Hepatic stellate cell (primary cell): ENCODE measurements at places on chromosomes 13 and 19.

DNA sequence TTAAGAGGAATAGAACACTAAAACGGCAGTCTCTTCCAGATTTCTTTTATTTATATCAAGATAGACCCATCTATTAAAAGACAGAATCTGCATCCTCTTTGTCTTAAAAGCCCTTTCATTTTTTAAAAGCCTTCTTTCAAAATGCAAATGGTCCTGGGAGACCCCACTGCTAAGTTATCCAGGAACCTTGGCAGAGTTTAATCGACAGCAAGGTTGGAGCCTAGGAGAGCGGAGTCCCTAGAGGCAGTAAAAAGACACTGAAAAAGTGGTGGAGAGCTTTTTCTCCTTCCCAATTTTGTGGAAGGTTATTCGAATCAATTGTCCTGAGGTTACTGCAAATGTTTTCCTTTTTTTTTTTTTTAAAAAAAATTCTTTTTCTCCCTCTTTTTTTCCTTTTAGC lies 294.7 kb downstream of the NALCN start:
- no peak for DNase-seq

GRCh38 chr19:52191951-52192350 lies 2.1 kb downstream of the PPP2R1A start:
- DNase-seq: no peak

DNA sequence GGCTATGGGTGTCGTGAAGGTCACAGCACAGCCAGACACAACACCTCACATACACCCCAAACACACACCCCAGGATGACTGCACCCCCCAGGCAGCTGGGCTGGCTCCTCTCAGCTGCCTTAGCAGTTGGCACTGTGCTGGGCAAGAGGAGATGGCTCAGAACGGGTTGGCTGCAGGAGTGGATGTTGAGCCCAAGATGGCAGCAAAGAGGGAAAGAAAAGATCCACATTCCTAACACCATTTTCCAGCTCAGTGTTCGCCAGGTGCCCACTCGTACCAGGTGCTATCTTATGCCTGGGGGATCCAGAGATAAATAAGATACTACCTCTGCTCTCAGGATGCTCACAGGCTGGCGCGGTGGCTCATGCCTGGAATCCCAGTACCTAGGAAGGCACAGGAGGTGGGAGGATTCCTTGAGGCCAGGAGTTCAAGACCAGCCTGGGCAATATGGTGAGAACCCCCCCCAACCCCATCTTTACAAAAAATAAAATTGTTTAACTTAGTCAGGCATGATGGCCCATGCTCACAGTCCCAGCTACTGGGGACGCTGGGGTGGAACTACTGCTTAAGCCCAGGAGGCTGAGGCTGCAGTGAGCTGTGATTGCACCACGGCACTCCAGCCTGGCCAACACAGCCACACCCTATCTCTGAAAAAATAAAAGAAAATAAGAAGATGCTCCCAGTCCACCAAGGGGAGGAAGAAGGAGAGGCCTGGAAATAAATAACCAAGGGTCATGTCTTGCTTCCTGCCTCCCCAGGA lies 89.7 kb upstream of the ZNF507 start:
- no peak for DNase-seq

DNA sequence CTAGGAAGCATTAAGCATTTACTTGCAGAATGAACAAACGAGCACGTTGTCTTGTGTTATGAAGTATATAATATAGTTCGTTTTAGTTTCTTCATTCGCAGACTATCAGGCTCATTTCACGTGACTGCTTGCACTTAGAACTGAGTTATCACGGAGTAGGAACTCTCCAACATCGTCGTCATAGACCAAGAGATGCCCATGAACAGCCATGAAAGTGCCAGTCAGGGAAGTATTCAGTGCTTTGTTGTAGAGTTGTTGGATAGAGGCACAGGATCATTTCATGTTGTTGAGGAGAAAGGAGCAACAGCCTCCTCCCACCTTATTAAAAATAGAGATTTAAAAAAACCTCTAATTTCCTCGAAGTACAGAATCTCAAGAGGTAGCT lies 977 bp upstream of the IL17D start:
- no peak for DNase-seq

DNA sequence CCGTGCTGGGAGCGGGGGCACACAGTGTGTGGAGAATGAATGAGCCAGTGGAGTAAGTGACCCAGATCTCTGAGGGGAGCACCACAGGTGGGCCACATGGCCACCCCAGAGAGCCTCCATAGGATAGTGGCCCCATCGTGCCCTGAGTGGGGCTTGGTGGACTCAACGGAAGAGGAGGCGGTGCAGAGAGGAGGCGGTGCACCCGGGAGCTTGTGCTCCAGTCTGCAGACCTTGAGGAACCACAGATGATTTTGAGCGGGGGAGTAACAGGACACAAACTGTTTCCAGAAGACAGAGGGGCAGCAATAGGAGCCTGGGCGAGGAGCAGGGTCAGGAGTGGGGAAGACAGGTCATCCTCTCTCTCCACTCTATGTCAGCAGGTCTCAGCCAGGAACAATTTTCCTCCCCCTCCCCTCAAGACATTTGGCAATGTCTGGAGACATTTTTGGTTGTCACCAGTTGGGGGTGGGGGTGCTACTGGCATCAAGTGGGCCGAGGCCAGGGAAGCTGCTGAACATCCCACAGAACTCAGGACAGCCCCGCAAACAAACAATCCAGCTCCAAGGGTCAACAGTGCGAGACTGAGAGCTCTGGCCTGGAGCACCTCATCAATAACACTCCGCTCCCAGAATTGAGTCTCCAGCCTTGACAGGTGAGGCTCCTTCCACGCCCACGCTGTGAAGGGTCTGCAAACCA lies 182.2 kb downstream of the USP12 start:
- no peak for DNase-seq

- no peak for DNase-seq
Observed at GRCh38 chr13:35649162-35649561, 172.7 kb upstream of the MAB21L1 start.

- DNase-seq: no peak
Observed at GRCh38 chr19:13362668-13363067, 143.6 kb downstream of the CACNA1A start.
